ENCODE measurements at places on chromosomes 12 and 14.

GRCh38 chr14:79704041-79704807 is 507.1 kb downstream of the DIO2 start:
- DNase-seq: no peak

GRCh38 chr12:69254046-69254445 is 14.7 kb downstream of the CPSF6 start:
- DNase-seq: no peak

GRCh38 chr14:64733899-64734298 is 29.7 kb downstream of the PLEKHG3 start:
- DNase-seq: no peak

DNA sequence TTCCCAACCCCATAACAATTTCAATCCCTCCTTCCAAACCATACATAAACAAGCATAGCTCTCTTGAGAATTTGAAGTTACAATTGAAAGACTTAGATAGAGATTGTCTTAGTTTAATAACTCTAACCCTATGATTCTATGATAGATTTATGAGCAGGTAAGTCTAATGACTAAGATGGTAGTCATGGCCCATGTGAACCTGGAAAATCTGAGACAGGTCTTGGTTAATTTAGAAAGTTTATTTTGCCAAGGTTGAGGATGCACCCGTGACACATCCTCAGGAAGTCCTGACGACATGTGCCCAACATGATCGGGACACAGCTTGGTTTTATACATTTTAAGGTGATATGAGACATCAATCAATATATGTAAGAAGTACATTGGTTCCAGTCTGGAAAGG is 248.8 kb downstream of the KCNH5 start:
- no peak for DNase-seq

DNA sequence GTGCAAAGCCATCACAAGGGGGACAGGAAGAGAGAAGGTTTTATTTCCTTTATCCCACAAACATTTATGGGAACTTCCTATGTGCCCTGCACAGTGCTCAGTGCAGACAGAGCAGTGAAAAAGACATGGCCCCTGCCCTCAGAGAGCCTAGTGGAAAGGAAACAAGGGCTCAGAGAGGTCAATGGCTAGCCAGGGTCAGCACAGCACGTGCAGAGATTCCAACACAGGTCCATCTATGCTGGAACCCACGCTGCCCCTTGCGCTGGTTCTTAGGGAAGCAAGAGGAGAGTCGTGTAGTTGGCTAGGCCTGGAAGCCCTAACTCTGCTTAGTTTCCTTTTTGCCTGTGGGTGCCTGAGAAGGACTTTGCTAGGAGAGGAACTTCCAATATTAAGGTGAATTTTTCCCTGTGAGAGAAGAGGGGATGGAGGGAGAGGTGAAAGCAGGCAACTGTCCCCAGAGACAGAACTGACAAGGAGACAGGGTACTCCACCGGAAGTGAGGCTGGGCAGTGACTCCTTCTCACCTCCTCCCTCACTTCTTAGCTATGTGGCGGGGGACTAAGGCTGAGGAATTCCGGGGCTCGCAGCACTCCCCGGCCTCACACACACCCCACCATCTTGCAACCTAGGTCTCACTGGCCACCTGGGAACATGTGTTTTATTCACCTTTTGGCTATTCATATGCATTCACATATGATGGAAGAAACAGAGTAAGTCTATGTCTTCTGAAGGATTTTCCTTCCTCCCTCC is 12.1 kb upstream of the GPX2 start:
- DNase-seq: no peak

- DNase-seq: no peak
These were observed 66.2 kb upstream of the PTGR2 start for GRCh38 chr14:73785336-73785833.

DNA sequence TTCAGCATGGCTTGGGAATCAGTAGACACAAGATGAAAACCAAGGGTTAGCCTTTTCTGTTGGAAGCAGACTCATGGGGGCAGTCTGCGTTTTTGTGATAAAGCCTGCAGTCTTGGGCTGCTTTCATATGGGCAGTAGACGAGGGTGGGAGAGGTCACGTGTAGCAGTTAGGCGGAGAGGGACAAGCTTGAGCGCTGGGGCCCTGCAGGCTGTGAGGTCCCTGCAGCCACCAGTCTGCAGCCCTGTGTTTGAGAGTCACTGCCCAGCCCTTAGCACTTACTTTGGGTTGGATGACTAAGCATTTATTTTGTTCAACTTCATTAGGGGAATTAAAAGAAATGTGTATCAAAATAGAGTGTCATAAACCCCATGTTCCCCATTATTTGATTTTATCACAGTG is 37.2 kb downstream of the EP400 start:
- DNase-seq: no peak

DNA sequence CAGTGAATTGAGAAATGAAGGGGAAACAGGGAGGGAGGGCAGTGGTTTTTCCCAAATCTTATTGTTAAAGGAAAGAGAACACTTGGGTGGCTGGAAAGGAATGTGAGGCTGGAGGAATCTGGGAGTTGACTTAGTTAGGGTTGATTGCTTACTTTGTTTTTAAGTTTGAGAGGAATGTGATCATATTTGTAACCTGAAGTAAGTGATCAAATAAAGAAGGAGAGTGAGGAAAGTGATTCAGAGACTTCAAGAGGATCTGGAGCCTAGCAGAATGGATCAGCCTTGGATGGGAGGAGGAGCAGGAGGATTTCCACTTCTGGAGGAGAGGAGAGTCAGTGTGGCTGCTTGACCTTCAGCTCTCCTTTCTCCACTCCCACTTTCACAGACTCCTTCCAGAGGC is 6.0 kb upstream of the LRP6 start:
- no peak for DNase-seq

DNA sequence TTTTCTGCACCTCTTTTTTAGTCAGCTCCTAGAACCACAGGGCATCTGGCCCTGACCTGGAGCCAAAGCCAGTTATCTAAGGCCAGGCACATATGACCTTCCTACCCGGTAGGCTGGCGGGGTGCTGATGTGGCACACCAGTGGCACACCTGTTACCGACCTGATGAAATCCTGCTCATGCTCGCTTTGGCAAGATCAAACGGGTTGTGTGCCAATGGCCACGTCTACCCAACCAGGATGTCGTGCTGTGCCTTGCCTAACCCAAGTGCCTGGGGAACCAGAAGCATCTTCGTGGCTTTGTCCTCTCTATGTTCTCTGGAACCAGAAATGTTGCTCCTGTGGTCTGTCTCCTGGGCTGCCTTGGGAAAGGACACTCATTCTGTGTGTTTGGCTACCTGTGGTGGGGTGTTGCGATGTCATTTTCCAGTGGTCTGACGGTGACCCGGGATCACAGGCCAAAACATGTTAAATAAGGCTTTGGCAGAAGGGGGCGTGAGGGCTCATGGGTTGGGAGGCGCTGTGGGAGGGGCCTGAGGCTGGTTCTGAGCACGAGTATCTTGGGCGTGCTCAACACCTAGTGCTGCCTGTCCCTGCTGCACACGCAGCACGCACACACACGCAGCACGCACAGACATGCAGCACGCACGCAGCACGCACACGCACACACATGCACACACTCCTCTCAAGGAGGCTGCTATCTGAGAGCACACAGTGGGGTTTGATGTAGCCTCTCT is 27.9 kb downstream of the CCNK start:
- no peak for DNase-seq

DNA sequence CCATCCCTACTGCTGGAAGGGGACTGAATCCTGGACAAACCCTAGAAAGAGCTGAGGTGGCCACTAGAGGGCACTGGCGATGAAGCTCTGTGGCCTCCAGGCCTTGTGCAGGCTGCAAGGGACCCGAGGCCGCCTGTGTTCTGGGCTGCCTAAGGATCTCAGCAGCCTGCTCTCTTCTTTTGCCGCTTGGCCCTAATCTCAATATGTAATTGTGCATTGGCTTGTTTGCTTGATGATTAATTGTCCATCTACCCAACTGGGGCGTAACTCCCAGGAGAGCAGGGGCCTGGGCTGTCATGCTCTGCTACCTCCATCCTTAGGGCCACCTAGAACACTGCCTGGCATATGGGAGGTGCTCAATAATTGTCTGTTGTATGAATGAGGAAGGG is 73.8 kb downstream of the SYNE3 start:
- peak; percentile 83 for DNase-seq

- no peak for DNase-seq
These were observed 101.9 kb downstream of the SLC5A8 start for GRCh38 chr12:101108130-101108529.

GRCh38 chr12:100717733-100718067 is 76.9 kb upstream of the ANO4 start:
- DNase-seq: no peak

- DNase-seq: no peak
These were observed 286.8 kb downstream of the AEBP2 start for GRCh38 chr12:19726122-19726521.

GRCh38 chr14:49549881-49550280 is 36.3 kb downstream of the RPS29 start:
- DNase-seq: no peak

GRCh38 chr14:87934185-87934584 is 58.8 kb downstream of the GALC start:
- no peak for DNase-seq

GRCh38 chr14:53180272-53181221 is 27.4 kb upstream of the DDHD1 start:
- DNase-seq: no peak

DNA sequence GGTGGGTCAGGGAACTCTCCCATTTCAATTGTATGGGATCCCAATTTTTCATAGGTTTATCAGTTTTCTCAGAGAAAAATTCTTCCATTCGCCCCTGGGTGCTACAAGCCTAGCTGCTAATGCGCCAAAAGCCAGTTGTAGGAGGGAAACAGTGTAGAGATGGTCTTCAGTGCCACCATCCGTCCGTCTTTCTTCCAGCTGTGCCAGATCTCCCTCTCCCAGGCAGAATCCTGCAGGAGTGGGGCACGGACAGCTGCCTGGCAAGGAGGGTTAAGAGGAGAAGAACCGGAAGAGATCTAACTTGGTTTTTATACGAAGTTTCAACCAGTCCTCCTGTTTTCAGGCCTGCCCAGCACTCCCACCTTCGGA is 38.9 kb upstream of the FUT8 start:
- DNase-seq: no peak

DNA sequence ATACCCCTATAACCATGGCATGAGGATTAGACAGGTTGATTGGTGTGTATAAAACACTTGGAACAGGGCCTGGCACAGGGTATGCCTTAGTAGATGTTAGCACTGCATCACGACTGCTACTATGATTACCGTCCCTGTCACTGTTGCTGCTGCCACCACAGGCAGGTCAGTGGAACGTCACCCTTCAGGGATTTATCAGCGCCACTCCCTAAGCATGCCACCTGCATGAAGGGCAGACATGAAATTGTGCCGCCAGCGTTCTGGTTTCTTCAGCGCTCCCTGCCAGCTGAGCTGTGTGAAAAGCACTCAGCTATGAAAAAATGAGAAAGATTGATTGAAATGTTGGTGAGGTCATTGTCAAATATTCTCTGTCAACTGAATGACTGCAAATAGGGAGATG is 477.0 kb downstream of the DPF3 start:
- no peak for DNase-seq

Data from coronary artery (tissue), 2 donors.